NCI-H187 (cell line): ENCODE measurements at places on chromosomes 2 and 18.

DNA sequence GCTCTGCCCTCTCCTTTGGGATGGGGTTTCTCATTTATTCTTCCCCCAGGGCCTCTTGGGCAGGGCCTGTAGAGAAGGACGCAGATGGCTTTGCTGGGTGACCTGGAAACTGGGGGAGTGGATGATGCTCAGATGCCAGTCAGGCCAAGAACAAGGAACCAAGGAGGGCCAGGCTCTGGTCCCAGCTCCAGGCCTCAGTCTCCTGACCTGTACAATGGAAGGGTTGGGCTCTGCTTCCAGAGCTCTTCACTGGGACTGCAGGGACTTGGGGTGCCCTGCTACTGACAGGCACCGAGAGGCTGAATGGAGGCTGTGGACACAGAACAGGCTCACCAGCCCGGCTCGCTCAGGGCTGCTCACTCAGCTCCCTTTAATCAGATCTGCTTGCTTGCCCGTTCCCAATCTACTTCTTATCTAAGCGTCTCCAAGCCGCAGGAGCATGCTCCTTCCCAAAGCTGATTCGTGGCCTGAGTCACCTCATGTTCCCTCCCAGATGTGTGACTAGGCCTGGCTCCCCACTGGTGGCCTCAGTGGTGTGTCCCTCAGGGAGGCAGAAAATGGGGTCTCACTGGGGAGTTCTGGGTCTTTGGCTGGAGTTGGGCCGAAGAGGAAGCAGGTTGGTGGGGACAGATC, 82.6 kb upstream of the ODC1 start:
- no peak for DNase-seq

- DNase-seq = no peak
Observed at GRCh38 chr18:50720325-50720674, 99.5 kb downstream of the MRO start.

- no peak for DNase-seq
Observed at GRCh38 chr2:178860551-178860950, 53.3 kb upstream of the TTN start.

DNA sequence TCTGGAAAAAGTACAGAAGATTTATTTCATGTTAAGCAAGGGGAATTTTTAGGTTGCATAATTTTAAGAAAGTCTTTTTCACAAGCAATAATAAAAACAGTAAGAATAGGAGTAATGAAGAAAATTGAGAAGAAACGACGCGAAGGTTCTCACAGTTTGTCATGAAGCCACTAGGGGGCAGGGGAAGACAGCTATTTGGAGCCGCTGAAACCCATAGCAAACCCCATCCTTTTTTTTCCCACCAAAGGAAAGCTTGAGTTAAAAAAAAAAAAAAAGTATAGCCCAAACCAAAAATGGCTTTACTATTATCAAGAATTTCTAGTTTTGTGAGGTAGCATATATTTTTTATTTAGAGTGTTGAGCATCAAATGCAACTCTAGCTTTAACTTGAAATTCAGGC, 300.9 kb downstream of the PHLPP1 start:
- DNase-seq = no peak

DNA sequence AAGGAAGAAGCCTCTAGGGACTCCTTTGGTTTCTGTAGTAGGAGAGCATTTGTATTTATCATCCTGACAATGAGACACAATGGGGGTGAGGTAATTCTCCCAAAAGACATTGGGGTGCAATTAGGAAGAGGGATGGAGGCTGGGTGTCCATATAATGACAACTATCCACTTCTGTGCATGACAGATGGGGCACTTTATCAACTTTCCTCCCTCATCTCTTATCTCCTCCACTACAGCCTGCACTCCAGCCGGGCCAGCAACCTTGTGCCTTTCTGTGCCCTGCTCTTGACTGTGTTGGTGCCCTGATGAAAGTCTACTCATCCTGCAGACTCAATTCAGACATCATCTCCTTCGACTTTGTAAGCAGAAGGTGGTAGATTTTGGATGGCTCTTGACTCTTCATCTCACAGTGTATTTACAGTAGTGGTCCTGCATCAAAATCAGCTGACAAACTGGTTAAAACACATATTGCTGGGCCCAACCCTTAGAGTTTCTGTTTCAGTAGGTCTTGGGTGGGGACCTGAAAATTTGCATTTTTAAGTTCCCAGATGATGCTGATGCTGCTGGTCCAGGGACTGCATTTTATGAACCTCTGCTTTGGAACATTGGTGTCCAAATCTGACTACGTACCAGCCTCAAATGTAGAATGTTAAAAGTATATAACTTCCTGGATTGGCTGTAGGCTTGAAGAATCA, 40.8 kb upstream of the CFAP36 start:
- no peak for DNase-seq

DNA sequence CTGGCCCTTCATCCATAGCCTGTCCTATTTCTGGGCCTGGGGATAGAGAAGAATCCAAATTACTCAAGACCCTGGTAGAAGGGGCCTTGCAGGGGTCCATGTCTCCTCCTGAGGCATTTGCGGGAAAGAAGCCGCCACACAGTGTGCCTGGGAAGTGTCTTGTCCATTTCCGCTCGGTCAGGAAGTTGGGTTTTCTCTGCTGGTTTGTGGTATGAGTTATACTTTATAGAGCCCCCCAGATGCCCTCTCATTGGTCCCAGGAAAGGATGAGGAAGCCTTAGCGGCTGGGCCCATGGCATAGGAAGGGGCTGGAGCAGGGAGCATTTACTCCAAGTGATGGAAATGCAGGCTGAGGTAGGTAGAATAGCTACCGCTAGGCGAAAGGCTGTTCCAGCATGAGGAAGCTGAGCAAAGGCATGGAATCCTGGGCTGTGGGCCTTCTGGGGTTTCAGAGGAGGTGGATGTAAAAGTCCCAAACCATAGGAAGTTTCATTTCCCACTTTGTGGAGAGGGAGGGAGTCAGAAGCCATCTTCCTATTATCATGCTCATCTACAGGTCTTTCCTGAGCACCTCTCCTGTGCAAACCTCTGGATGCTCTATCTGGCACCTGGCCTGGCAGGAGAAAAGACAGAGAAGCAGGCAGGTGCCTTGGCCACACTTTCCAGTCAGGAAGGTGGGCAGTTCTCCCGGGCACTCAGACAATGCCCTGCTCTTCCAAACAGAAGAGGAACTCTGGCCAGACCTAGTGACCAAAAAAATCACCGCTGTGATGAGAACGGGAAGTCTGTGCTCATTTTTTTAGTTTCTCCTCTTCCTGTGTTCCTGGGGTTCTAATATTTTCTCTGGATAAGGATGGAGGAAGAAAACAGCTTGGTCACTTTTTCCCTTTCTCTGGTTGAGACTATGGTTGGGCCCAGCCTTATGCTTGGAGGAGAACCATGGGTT, 2.6 kb upstream of the CD207 start:
- DNase-seq = no peak

DNA sequence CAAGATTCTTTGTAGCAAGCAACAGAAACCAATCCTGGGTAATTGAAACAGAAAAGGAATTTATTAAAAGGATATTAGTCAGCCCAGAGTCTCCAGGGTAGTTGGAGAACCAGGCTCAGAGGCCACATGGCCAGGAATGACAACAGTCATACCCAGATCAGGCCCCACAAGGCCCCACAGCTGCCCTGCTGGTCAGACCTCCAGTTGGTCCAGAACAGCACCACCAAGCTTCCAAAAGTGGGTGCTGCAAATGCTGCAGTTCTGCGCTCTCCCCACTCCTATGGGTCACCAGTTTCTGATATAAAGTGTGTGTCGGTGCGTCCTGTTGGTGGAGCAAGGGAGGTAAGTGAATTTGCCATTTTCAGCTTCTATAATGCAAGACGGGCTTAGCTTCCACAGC, 29.9 kb downstream of the KLHL29 start:
- no peak for DNase-seq

DNA sequence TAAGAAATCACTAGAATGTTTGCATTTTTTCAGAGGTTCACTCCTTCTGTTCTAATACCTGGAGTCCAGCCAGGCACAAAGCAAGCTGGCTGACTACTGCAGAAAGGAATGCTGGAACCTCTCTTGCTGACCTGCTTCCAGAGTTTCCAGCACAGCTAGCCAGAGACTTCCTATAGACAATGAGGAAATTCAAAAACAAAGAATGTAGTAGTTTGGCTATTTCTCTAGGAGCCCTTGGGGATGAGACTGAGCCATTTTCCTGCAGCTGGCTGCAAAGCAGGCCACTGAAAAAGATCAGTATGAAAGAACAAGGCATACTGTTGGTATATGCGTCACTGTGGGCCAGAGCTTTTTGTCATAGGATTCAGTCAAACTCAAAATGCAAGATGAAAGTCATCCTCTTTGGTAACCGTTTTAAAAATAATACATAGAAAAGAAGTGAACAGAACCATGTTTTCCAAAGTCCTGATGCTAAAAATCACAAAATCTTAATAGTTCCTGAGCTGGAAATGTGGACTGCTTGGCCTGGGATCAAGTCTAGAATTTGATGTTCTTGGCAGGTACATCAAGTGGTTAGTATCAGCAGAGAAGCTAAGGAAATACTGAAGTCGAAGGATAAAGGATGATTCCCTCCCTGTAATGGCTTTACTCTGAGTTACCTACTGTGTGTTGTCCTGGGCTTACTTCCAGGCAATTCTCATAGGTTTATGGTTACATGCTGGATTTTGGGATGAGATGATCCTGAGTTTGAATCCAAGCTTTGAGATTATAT, 9.0 kb upstream of the DSEL start:
- no peak for DNase-seq

- no peak for DNase-seq
Observed at GRCh38 chr2:58634653-58635370, 393.7 kb upstream of the FANCL start.

- DNase-seq = no peak
Observed at GRCh38 chr18:73245345-73245744, 377.6 kb upstream of the NETO1 start.

- no peak for DNase-seq
Observed at GRCh38 chr18:79829136-79829854, 31.6 kb downstream of the KCNG2 start.
